ENCODE measurements at places on chromosomes 12 and 14.
A peak's percentile ranks its signal among the peaks of the same experiment; 100 is the strongest.

DNA sequence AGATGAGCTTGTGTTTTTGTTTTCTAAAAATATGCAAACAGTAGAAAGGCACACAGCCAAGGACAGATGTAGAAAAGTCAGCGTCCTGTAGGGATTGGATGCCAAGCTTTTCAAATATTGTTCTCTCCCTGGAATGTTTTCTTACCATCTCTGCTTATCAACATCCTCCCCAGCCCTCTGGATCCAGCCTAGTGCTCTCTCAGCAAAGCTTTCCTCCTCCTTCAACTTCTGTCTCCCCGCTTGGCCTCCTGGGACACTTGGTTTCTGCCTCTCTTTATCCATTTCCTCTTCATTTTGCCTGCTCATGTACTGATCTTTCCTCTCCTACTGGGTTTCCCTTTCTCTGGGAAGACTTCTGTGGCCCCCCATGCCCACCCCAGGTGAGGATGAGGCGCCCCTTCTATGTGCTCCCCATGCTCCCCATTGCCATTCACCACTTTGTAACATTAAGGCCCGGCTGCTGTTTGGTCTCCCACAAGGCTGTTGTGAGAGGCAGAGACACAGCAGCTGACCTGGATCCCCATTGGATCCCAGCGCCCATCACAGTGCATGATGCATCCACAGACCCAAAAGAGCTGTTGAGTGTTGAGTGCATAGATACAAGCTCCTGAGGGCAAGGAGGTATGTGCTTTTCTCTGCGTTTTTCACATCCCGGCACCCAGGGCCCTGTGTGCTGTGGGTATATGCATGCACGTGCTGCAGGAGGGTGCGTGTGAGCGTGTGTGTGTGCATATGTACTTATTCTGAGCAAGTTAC is 38.2 kb downstream of the EVL start:
- DNase-seq = no peak

DNA sequence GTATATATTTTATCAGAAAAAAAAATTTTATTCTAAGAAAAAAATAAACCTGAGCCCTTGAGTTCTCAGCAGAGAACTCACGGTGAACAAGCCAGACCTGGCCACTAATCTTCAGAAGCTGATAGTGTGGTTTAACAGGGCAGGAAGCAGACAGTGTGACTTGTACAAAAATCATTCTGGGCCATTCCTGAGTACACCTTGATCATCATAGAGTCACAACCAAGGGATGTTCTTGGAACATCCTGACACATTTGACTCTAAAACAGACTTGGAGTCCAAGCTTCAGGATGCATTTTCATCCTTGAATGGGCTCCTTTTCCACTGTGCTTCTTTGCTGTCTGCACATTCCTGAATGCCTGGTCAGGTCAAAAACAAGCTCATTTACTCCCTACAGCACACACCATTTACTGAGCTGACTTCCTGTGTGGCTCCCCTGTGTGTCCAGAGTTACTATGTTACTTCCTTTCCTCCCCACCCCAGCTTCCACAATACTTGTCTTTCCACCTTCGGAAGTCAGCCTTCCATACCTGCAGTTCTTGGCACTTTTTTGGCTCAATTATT is 112.0 kb downstream of the ANO6 start:
- DNase-seq = no peak

- DNase-seq = no peak
Measured at GRCh38 chr14:56774503-56774902, 35.8 kb downstream of the OTX2 start.

DNA sequence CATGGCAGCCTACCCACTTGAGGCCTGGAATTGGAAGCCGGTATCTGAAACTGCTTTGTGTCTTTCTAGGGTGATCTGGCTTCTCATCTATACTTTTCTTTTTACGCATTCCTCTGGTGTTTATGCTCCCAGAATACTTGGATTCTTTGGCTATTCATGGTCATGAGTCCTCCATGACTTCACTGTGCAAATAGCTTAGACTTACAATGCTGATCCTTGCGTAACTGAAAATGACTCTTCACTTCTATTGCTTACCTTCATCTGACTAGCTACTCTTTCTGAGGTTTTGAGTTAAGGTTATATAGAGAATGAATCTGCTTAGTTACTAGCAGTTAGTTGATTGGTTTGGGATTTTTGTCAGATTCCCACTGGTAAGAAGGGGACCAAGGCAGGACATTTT is 121.7 kb upstream of the NOVA1 start:
- DNase-seq = no peak

- no peak for DNase-seq
Measured at GRCh38 chr14:58061581-58061980, 90.4 kb downstream of the ARMH4 start.

DNA sequence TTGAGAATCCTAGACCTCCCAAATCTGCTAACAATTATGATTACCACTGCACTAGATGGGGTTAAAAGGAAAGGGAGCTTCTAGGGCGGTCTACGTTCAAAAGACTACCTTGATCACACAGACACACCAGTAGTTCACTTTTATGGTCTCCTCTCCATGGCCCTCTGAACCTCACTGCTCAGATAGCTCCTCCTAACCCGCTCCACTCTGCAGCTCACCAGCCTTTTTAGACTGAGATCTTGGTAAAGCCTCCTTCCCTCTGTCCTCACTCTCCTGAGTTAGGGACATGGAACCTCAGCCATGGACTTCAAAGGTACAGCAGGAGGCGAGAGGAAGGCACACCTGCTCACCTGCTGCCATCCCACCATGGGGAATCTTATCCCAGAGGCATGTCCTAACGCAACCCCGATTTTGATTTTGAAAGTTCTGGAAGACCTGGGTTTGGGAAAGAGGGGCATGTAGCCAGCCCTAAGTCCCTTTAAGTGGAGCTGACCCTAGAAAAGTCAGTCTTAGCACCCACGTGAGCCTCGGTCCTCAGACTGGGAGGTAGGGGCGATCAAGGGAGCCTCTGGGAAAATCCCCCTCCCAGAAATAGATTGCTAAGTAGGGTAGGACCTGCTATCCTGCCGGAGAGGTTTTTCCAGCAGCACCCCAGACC is 1.3 kb downstream of the ZNF219 start:
- no peak for DNase-seq

GRCh38 chr12:119283310-119283709 is 51.2 kb upstream of the CCDC60 start:
- DNase-seq = no peak

DNA sequence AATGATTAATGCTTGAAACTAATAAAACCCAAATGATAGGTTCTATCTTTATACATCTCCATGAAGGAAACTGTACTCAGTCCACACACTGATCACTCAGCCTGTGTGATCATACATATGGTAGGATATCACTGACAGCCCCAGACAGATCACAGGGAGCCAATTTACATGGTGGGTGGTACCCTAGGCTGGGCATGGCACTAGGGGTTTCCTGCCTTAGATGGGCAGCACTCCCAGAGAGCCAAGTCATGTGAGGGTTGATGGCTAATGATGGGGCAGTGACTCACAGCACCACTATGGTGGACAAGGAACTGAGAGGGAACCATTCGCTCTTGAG is 89.6 kb upstream of the PTPRR start:
- no peak for DNase-seq

DNA sequence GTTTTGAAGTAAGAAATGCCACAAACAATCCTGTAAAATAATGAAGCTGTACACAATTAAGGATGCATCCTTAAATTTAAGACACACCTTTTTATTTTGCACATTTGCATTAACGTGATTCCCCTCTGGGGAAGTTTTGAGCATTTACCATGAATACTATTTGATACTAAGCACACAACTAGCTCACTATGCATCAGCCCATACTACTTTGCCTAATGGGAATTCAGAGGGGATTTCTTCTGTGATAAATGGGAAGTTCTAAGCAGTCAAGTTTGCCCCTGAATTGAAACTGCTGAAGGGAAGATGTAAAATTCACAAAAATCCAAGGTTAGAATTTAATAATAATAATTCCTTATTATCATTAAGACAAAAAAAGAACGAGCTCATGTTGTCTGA is 27.4 kb downstream of the SINHCAF start:
- no peak for DNase-seq

GRCh38 chr14:89283327-89284060 is 133.5 kb downstream of the FOXN3 start:
- peak; percentile 36 for DNase-seq

GRCh38 chr12:93054021-93054420 is 124.9 kb upstream of the EEA1 start:
- no peak for DNase-seq

DNA sequence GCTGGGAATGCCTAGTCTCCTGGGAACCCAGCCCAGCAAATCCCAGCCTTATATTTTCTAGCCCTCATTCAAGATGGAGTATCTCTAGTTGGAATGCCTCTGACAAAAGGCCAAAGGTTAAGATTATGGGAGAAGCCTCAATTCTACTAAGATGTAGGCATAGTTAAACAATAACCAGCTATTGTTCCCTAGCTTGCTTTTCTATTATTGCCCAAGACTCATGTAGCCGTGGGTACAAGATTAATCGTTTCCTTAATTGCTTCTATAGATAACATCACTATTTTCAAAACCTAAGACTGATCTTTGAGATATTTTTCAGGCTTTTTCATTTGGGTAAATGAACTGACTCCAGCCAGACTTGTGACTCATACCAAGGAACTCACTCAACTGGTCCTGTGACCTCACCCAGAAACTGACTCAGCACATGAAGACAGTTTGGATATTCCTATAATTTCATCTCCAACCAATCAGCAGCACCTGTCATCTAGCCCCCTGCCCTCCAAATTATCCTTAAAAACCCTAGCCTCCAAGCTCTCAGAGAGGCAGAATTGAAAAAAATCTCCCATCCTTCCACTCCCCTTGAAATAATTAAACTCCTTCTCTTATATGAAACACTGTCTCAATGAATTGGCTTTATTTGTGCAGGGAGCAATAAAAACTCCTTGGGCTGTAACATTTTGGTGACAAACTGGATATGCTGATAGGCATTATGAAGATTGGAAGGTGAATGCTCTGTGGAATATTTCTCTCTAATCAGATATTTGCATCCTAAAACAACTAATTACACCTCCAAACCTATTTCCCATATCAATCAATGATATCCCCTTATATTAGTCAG is 589.0 kb downstream of the C12orf50 start:
- DNase-seq = no peak

GRCh38 chr12:109762071-109762672 is 48.5 kb downstream of the FAM222A start:
- DNase-seq = no peak

GRCh38 chr14:77746064-77746702 is 14.8 kb downstream of the SNW1 start:
- no peak for DNase-seq

DNA sequence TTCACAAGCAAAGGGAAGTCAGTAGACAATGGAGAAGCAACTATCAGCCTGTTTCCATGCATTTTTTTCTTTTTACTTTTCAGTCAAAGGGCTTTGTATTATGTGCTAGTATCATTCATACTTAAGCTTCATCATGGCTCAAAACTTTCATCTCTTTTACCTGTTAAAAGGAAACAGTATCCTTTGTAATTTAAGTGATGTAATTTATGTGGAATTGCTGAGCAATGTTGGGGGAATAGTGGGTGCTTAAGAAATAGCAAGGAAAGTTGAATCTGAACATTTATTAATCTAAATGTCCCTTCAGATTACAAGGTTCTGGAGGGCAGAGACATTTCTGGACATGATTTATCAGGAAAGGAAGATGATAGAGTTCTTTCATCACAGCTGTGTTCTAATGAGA is 915.3 kb downstream of the VRK1 start:
- DNase-seq = no peak

- DNase-seq = no peak
Measured at GRCh38 chr14:50772412-50772811, 58.5 kb downstream of the NIN start.

DNA sequence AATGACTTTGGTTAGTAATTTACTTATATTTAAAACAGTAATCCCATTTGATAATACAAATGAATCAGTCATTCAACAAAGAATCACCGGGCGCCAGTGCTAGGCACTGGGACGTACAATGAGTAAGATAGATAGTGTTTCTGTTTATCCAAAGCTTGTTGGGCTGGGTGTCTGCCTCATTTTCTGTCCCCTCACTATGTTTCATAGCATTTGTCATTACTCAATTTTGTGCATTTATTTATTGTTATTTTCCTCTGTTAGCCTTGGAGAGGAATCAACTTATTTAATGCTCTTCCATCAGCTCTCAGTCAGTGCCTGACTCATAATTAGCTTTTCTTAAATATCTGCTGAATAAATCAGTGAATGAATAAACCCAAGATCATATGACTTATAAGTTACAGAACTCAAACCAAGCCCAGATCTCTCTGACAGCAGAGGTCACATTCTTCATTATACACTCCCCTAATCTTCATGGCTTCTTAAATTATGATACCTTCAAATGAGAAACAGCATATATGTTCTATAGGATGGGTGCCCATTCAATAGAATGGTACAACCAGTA is 86.2 kb downstream of the TSPAN8 start:
- DNase-seq = no peak

GRCh38 chr14:95339301-95339865 is 19.7 kb upstream of the CLMN start:
- no peak for DNase-seq

GRCh38 chr12:12081836-12082497 is 11.2 kb downstream of the BCL2L14 start:
- no peak for DNase-seq

DNA sequence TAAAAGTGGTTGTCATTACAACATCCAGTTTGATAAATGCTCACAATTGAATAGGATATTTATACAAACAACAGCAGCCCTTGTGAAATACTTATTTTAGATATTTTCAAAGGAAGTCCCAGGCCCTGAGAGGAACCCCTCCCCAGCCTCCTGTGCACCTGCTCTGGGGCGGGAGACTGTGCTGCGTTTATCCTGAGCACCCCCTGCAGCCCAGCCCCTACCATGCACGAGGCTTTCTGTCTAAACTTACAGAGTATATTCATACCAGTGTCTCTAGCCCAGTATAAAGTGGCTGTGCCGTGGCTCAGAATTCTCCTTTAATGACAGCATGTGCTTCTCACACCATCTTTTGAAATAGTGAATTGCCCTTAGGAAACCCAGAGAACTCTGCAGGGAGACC is 1084.3 kb downstream of the TMEM121 start:
- DNase-seq = no peak

DNA sequence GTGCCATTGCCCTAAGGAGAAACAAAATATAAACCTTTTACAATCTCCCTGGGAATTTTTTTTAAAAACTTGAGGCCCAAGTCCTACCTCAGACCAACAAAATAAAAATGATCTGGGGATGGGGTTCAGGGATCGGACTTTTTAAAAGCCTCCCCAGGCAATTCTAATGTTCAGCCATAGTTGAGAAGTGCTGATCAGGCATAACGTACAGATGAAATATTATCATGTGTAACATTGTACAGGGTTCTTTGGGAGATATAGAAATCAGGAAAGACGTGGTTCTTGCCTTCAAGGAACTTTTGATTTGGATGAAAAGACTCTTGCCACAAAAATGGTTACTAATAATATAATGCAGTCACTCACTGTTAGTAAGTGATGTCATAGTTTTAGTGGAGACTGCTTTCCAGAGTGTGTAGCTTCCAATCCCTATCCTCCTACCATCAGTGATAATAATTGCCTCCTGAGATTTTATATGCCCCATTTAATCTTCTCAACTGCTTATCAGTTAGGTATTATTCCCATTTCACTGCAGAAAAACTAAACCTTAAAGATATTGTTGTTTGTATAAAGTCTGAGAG is 135.6 kb downstream of the BRMS1L start:
- DNase-seq = no peak

All from stimulated activated naive B cell treated with anti-CD40 and anti-IgM and Interleukin-4, amounts not matched to agents 10 μg/mL and 1 μg/mL and 100 μg/mL, for 72 hours (primary cell).